Activated T-cell treated with anti-CD3 and anti-CD28 coated beads for 48 hours (primary cell): ENCODE measurements at places on chromosomes 3 and 15.

DNA sequence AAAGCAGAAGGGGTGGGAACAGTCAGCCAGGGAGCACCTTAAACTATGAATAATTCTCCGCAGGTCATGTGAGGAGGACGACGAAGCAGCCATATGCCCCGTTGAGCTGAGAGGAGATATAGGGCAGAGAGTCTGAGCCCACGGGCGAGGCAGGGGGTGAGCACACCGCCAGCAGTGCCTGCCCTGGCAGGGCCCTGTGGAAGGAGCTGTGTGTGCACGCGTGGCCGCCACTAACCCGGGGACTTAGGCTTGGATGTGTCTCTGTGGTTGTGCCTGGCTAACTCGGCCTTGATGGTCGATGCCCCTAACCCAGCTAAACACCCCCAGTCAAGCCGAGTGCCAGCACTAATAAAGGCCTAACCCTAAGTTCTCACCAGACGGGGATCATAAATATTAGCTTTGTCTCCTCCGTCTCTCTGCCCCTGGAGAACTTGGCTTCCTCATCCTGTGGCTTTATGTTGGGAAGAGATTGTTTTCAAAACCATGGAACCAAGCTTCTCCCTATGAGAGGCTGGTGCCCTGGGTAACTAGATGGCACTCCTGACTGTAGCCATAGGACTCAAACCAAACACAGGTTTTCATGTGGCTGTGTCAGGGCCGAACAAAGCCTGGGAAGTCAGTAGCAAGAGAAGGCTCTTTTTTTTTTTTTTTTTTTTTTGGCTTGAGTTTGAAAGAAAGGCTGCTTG lies 45.4 kb downstream of the CCK start:
- DNase-seq: no peak

- no peak for DNase-seq
Observed at GRCh38 chr15:25242957-25243799, 195.6 kb downstream of the UBE3A start.

DNA sequence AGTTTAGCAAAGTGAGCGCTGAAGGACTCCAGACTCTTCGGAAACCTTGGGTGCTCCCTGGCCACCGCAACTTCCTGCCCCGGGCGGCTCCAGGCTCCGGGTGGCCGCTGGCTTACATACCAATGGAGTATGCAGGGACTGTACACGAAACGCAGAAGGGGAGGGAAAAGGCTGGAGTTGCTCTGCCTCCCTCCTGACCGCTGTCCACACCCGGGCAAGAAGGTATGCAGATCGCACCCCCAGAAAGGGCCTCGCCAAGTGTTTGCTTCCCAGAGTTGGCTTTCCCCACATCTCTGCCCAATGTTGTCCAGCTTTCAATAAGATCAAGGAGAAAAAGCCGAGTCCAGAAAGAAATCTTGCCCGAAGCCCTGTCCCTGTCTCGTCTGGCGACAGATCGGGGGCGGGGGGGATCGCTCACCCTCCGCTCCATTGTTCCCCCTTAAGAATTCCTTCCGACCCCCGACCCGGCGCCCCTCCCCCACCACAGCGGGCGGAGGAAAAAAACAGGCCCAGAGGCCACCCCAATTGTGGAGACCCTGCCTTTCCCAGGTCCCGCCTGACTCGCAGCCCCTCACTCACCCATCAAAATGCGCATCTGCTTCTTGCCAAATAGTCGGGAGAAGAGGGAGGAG lies 533 bp downstream of the ARF4 start:
- peak; percentile 49 for DNase-seq

- DNase-seq: no peak
Observed at GRCh38 chr3:171077261-171077660, 50.7 kb upstream of the SLC2A2 start.

DNA sequence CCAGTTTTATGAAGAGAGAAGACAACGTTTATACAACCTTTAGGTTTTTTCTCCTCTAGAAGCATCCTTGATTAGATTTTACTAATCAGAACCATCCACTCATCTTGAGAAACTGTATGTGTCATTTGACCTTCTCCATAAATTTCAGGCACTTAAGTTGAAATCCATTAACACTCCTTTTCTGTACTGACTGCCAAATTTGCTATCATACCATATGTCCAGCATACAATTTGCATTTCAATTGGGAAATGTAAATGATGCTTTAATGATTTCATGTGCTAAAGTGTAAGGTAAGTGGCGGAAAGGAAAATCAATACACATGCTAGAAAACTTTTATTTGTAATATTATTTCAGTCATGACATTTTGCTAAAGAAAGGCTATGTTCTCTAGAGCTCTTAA lies 731.6 kb downstream of the GBE1 start:
- no peak for DNase-seq

DNA sequence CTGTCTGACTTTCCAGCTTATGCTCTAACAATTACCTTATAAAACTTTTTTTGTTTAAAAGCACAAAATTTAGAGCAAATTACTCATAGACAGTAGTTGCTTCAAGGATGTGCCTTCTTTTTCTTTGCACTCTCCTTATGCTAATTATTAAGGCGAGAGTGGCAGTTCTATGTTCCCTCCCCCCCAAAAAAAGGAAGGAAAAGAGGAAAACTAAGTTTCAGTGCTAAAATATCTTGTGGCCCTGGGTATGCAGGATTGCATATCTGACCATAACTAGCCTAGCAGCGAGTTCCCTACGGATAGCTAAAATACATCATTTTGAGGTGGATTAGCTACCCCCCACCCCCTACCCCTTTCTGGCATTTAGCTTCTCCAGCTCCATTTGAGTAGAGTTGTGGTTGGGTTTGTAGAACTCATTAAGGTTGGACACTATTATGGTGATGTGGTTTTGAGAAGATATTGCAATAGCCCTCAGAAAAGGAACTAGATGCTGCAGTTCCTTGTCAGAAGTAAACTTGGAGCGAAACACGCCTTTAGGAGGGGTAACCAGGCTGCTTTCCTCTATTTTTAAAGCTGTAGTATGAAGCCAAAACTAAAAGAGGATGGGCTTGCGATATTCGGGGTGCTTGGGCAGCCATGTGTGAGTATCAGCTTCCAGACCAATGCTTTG lies 174.6 kb downstream of the AKAP13 start:
- DNase-seq: no peak

DNA sequence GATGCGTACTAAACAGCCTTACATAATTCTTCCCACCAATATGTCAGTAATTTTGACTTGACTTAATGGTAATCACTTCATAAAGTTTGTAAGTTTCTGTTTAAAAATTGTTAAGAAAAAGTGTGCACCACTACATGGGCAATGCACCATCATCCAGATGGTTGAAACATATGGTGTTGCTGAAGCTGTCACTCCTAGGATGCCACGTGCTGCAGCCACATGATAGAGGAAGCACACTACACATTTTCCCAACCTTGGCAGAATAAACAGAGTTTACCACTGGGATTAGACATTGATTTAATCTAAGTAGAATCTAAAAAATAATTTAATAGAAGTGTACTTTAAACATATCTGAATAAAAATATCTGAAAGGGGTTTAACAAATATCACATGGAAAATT lies 1209.9 kb downstream of the NSUN3 start:
- DNase-seq: no peak

- DNase-seq: peak; percentile 21
Observed at GRCh38 chr3:113287803-113288648, 76.7 kb downstream of the BOC start.

DNA sequence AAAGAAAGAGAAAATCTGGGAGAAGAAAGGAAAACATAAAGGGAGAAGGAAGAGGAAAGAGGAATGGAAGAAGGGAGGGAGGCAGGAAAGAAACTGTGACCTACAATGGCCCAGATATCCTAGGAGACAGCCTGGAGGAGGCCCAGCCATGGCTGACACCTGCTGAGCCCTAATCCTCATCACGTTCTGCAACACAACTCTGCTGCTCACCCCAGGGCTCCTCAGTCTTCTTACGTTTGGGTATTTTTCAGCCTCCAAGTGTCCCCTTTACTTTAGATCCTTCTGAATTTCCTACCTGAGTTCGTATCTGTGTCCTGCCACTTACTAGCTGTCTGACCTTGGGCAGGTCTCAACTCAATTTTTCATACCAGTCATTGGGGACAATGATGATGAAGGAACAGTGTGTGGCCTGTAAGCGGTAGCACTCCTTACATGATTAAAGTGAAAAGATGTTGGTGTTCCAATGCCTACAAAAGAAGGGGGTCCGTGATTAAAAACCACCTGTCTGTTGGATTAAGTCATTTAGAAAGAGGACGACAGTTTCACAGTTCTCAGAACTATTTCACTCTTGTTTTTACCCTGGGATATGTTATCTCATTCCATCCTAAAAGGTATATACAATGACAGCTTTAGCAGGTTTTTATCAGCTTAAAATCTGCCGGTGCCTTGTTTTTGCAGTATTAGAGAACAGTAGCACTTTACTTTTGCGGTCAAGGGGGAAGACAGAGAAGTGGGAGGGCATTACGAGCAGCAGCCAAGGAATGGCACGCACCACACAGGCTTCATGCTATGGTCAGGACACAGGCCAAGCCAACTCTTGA lies 47.4 kb downstream of the CCR4 start:
- DNase-seq: no peak

DNA sequence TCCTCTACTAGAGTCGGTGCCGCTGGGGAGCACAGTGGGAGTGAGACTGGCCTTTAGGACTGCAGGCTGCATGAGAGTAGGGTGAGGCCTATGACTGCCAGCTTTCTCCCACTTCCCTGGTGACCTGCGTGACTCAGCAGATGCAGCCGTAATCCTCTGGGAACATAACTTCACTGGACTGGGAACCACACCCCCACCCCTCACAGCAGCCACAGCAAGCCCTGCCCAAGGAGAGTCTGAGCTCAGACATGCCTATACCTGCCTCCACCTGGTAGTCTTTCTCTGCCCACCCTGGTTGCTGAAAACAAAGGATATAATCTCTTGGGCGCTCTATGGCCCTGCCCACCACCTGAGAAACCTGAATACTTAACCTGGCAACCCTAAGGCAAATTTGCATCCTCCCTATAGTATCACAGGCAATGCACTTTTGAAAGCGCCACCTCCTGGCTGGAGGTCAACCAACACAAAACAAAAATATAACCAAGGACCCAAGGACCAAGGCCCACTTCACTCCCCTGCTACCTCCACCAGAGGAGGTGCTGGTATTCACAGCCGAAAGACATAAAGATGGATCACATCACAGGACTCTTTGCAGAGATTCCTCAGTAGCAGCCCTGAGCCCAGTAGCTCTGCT lies 308.9 kb downstream of the CTNNB1 start:
- DNase-seq: no peak

DNA sequence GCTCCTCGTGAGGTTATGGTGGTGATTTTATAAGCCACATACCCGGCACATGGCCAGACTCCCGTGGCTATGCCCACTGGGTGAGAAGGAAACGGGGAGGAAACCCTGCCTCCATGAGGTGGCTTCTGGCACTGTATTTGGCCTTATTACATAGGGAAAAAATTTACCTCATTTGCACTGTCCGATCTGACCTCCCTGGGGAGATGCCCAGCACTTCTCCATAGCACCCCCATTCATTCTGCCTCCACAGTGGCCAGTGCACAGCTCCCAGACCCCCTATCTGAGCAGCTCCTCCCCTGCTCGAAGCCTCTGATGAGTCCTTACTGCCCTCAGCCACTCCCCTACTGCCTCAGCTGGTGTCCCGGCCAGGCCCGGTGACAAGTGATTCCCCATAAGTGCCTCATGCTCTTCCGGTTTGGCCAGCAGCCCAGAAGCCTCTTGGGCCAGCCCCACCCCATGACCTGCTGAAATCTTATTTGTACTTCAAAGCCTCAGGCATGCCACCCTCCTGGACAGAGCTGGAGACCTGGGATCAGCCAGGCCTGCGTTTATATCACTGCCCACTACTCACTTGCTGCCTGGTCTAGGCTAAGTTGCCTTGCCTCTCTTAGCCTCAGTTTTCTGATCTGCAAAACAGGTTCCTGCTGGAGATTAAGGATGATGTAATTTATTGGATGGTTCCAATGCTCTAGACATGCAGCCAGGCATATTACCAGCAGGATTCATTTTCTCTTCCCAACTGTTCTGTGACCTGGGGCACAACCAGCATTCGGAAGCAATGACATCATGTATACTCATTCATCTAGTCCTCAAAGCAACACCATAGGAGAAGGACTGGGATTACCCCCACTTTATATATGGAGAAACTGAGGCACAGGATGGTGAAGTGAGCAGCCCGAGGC lies 30.6 kb upstream of the SLC6A6 start:
- DNase-seq: no peak

GRCh38 chr3:11300970-11301369 lies 28.8 kb downstream of the ATG7 start:
- DNase-seq: no peak

GRCh38 chr15:56765251-56765650 lies 31.9 kb upstream of the ZNF280D start:
- no peak for DNase-seq

DNA sequence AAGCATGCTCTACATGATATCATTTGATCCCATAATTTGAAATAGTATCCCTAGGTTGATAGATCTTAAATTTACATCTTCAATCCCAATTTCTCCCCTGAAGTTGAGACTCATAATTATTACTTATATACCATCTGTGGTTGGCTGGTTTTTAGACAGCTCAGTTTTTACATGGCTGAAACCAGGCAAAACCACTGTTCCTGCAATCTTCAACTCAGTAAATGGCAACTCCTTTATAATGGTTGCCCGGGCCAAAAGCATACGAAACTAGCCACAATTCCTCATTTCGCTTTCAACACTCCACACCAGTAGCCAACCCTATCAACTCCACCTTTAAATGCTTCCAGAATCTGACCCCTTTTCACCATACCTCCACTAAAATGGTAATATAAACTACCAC lies 118.5 kb downstream of the TGFBR2 start:
- no peak for DNase-seq

DNA sequence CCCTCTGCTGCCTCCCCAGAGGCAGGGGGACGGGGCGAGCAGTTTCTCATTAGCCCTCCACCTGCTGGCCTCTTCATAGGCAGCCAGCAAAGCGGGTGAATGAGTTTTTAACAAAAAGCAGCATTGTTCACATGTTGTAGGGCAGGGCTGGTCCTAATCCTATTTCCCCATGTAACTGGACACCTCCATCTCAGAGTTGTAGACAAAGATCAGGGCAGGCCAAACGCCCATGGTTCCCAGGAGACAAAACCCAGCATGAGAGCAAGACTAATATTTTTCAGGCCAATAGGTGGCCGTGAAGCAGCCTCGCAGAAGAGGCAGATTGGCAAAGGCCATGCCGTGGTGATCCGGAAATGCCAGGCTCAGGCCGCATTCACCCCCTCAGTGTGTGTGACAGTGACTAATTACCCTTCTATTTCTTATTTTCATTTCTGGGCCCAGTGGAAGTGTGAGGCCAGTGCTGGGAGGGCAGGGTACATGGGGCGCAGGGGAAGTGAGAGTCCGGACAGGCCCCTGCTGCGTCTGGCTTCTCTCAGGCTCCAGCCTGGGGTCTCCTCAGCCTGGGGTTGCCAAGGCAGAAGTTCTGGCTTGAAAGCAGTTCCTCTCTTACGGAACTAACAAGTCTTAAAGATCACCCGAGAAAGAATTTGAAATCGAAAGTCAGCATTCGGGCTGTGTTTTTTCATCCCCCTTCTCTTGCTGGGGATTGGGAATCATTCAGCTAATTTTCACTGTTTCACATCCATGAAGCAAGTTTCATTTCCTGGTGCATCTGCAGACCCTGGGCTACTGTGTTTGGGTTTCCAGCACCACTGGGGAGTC lies 64.8 kb downstream of the BOC start:
- DNase-seq: no peak

GRCh38 chr3:84974347-84974746 lies 15.6 kb downstream of the CADM2 start:
- no peak for DNase-seq
